ENCODE measurements at places on chromosomes 7 and 10. TPM values are rescaled to one million over a fixed set of nuclear protein-coding genes. Genes with fewer than 3 reads are reported as not detected.

PRSS37 gene
- total RNA-seq: not detected

TMEM209 gene
- 43.4 TPM for total RNA-seq

TMEM139 gene
- 0.29 TPM for total RNA-seq

TEX47 gene
- total RNA-seq: not detected

CFAP70 gene
- total RNA-seq: 0.57 TPM

NUTM2E gene
- total RNA-seq: 0.13 TPM

WEE2 gene
- not detected for total RNA-seq

MYOF gene
- 0.39 TPM for total RNA-seq

SLC16A12 gene
- total RNA-seq: not detected

RUFY2 gene
- 11.4 TPM for total RNA-seq

TWIST1 gene
- not detected for total RNA-seq

SLC26A4 gene
- 1.1 TPM for total RNA-seq

IL2RA gene
- 174 TPM for total RNA-seq

TFEC gene
- 0.47 TPM for total RNA-seq

ITGA8 gene
- total RNA-seq: not detected

PVRIG gene
- total RNA-seq: 61.6 TPM

TRIP6 gene
- 25.5 TPM for total RNA-seq

FGFBP3 gene
- total RNA-seq: 1.0 TPM

EGFR gene
- total RNA-seq: not detected

CUBN gene
- total RNA-seq: 1.2 TPM

ADRB1 gene
- total RNA-seq: 0.45 TPM

EBLN1 gene
- not detected for total RNA-seq

ELAPOR2 gene
- total RNA-seq: 2.3 TPM

RAPGEF5 gene
- total RNA-seq: 0.42 TPM

CDHR3 gene
- 0.31 TPM for total RNA-seq

SAP25 gene
- 29.8 TPM for total RNA-seq

DYNC1I1 gene
- total RNA-seq: not detected

GRID2IP gene
- total RNA-seq: not detected

FAM25G gene
- not detected for total RNA-seq

SPDYE11 gene
- not detected for total RNA-seq

ABCC2 gene
- total RNA-seq: 0.97 TPM

RBP3 gene
- total RNA-seq: not detected

MYOZ1 gene
- not detected for total RNA-seq

C10orf143 gene
- total RNA-seq: 4.4 TPM
